ENCODE measurements at places on chromosomes 4 and X.

DNA sequence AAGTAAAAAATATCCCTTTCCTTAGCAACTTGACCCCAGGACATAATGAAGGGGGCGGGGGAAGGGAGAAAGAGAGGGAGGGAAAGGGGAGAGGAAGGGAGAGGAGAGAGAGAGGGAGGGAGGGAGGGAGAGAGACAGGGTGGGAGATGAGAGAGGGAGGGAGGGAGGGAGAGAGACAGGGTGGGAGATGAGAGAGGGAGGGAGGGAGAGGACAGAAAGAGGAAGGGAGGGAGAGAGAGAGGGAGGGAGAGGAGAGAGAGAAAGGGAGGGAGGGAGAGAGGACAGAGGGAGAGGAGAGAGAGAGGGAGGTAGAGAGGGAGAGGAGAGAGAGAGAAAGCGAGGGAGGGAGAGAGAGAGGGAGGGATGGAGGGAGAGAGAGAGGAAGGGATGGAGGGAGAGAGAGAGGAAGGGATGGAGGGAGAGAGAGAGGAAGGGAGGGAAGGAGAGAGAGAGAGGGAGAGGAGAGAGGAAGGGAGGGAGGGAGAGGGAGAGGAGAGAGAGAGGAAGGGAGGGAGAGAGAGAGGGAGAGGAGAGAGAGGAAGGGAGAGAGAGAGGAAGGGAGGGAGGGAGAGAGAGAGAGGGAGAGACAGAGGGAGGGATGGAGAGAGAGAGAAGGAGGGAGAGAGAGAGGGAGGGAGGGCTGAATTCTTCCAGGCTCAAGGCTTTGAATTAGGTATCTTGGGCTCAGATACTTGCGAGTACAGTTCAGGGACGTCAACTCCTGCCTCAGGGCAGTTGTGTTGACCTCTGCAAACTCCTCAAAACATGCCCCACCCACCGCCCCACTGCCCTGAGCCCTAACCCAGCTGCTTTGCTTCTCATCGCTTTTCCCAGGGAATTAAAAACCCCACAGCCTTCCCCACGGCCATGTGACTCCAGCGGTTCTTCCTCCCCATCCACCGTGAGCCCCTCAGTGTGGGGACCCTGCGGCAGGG, 40.0 kb upstream of the ADRA2C start:
- DNase-seq: no peak

- DNase-seq: no peak
Measured at GRCh38 chrX:55201930-55202579, 18.1 kb upstream of the PAGE5 start.

DNA sequence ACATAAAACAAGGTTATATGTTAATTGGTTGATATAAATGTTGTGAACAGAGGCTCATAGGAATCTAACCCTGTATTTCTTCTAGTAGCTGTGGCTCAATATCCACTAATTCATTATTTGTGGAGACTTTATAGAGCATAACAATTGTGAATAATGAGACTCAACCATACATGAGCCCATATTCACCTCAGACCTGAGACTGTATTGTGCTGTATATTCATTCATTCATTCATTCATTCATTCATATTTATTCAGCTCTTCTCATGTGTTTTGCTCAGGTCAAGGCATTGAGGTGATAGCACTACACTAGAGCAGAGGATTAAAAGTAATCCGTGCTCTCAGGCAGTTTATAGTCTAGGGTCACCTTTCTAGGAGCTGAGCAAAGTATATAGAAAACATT, 24.5 kb upstream of the ANXA3 start:
- DNase-seq: no peak

GRCh38 chr4:139374251-139374650, 72.0 kb upstream of the NDUFC1 start:
- DNase-seq: no peak

DNA sequence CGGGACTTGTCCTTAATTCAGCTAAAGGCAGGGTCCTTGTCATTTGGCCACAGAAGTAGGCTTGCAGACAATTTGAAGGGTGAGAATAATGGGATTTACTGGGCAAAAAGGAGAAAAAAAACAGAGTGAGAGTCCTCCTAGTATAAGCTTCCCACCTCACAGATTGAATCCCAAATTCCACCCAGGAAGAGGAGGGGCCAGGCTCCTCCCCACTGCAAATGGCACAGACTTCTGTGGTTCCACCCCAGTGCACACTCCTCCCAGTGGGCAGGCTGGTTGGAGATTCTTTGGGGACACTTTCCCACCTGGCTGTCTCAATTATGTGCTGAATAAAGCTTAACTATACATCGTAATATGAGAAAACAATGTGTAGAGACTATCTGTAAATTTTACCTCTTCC, 31.6 kb downstream of the MEPE start:
- DNase-seq: no peak
